ENCODE measurements at places on chromosomes 3 and 15. TPM values are rescaled to one million over a fixed set of nuclear protein-coding genes. Genes with fewer than 3 reads are reported as not detected.
A peak's percentile ranks its signal among the peaks of the same experiment; 100 is the strongest.

WWTR1 gene
- total RNA-seq, result 99.9 TPM

SLC9A9 gene
- 5.5 TPM for total RNA-seq

GRK7 gene
- not detected for total RNA-seq

TRIM42 gene
- total RNA-seq, result not detected

AGTR1 gene
- total RNA-seq, result 5.2 TPM

TMF1 gene
- total RNA-seq, result 31.6 TPM

GRCh38 chr15:66147440-66147839 lies 106.1 kb downstream of the MEGF11 start:
- no peaks in the 10 kb centered on the region for H3K36me3 ChIP-seq
- H3K4me3 ChIP-seq, result no peak overlapping the region
- no peak for DNase-seq
- H3K27ac ChIP-seq, result no peak overlapping the region

GRCh38 chr3:152518346-152518745 lies 249.6 kb downstream of the MBNL1 start:
- no peak overlapping the region for H3K27ac ChIP-seq
- no peaks in the 10 kb centered on the region for H3K27me3 ChIP-seq
- H3K4me3 ChIP-seq, result no peak overlapping the region
- no peaks in the 10 kb centered on the region for H3K36me3 ChIP-seq
- no peak for DNase-seq
- no peaks in the 10 kb centered on the region for H3K4me1 ChIP-seq

DNA sequence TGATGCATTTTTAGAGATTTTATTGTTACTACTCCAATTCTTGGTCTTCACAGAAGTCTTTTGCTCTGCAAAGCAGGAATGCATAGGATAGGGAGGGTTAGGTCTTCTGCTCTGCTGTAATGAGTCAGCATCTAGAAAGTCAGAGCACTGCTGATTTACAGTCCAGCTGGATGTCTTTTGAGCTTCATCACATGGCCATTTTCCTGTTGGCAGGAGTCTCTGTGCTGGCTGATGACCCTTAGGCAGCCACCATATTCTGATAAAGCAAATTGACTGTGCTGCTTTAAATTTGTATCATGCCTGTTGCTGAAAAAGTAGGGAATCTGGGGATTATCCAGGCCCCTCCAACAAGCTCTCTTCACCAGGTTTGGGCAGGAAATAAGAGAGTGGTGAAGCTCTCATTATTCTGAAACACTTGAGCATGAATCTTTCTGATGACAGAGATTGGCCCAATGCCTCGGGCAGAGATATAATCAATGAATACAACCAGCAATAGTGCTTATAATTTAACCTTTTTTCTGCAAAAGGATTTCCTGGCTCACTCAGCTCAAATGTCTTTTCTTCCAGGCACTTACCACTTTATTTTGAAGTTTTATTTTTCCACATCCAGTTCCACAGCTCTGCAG lies 9.7 kb upstream of the CRBN start:
- H3K36me3 ChIP-seq, result no peaks in the 10 kb centered on the region
- no peak overlapping the region for H3K4me3 ChIP-seq
- no peaks in the 10 kb centered on the region for H3K27me3 ChIP-seq
- H3K4me1 ChIP-seq, result no peaks in the 10 kb centered on the region
- no peak overlapping the region for H3K27ac ChIP-seq

DNA sequence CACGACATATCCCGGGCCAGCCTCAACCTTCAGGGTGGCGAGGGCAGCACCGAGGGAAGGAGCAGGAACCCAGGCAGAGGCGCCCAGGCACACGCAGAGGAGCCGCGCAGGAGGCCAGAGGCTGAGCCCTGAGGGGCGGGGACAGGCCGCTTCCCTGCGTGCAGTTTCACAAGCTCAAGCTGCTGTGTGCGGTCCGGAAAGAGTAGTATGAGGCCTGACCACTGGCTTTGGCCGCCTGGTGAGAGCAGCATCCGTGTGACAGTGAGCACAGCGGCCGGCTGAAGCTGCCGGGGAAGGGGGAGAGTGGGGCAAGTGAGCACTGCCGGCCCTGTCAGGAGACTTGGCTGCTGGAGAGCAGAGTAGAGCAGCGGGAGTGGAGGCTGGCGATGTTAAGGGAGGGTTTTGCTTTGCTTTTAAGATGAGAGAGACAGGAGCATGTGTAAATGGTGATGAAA lies 8.7 kb downstream of the ZDHHC19 start:
- H3K27ac ChIP-seq, result no peak overlapping the region
- H3K27me3 ChIP-seq, result no peaks in the 10 kb centered on the region
- no peaks in the 10 kb centered on the region for H3K4me1 ChIP-seq
- peak; percentile 86 for DNase-seq
- H3K4me3 ChIP-seq, result no peak overlapping the region
- no peaks in the 10 kb centered on the region for H3K36me3 ChIP-seq

DNA sequence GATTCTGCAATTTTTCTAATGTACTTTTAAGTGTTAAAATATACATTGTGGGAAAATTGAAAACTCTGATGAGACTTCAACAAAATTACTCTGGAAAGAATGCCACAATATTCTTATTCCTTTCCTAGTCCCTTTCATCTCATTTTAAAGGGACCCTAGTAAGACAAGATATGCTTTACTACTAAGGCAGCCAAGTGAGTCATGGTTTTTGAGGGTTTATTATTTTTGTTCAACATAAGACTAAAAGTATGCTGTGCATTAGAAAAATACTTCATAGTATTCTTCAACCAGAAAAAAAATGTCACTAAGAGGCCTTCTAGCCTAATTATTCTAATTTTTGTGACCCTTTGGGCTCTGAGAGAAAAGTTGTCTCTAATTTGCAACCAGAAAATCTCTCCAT lies 7.4 kb downstream of the IL12A start:
- DNase-seq, result no peak
- peaks cover 12% of the 10 kb centered on the region for H3K4me1 ChIP-seq
- no peak overlapping the region for H3K27ac ChIP-seq
- no peak overlapping the region for H3K4me3 ChIP-seq
- no peaks in the 10 kb centered on the region for H3K27me3 ChIP-seq
- no peaks in the 10 kb centered on the region for H3K36me3 ChIP-seq

DNA sequence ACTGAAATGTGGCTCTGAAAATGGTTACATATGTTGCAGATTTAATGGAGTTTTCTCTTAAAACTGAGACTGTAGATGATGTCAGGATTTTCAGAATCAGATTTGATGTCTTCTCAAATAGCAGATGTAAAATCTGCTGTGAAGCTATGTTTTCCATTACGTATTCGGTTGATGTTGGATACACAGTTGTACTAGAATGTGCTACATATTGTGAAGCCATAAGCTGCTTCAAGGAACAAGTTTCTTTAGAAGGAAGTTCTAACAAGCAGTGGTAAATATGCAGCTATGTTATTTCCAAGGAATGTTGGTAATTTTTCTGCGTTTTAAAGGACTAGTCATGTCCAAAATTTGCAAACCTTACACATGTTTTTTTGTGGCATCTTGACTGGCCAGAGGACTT lies 197.7 kb downstream of the RBMS3 start:
- no peaks in the 10 kb centered on the region for H3K27me3 ChIP-seq
- no peak overlapping the region for H3K4me3 ChIP-seq
- DNase-seq, result no peak
- H3K27ac ChIP-seq, result no peak overlapping the region
- H3K36me3 ChIP-seq, result no peaks in the 10 kb centered on the region
- no peaks in the 10 kb centered on the region for H3K4me1 ChIP-seq

DNA sequence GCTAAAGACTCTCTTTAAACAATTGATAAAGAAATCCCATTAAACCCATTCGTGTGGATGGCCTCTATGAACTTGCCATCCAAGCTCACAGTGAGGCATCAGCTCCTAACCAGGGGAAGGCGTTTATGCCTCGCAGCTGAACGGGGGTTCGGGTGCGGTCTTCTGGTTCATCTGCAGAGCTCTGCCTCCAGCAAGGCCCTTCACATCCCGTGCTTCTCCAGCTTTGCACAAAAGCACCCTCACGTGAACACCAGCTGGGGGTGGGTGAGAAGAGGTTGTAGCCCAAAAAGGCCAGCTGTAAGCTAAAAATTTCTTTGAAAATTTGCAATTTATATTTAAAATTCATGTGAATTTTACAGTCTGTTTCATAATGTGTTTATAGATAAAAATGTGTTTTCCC lies 39.5 kb upstream of the ZNF148 start:
- no peak for DNase-seq
- no peaks in the 10 kb centered on the region for H3K4me1 ChIP-seq
- no peaks in the 10 kb centered on the region for H3K36me3 ChIP-seq
- H3K4me3 ChIP-seq, result no peak overlapping the region

- no peak for DNase-seq
- no peaks in the 10 kb centered on the region for H3K27me3 ChIP-seq
- H3K27ac ChIP-seq, result peak overlapping the region; percentile 91
Observed at GRCh38 chr3:124885466-124886167, 1.5 kb downstream of the ITGB5 start.

DNA sequence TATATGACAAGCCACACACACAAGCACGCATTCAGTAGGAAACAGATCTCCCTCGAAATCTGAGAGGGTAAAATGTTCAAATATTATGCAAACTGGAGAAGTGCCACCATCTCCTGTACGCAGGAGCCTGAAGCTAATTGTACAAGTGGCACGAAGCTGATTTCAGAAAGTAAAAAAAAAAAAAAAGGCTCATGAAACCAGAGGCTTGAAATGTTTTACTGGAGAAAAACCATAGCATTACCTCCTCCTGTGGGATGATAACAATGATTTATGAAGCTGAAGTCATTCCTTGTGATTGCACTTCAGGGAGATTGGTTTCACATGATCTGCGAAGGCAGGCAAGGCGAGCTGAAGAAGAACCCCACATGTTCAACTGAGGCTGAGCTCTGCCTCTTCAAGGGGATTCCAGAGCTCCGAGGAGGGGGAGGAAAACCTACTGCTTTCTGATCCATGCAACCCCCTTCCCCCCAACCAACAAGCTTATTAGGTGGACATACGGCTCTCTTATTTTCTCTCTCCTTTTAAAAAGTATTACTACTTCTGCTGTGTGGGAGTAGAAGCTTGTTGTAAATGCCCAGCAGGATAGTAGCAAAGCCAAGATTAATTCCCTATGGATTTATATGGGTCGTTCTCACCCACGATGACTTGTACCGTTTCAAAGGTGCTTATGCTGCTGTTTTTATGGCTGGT lies 101.1 kb downstream of the GREM1 start:
- H3K27ac ChIP-seq, result no peak overlapping the region
- H3K36me3 ChIP-seq, result no peaks in the 10 kb centered on the region
- no peaks in the 10 kb centered on the region for H3K4me1 ChIP-seq
- no peak overlapping the region for H3K4me3 ChIP-seq

DNA sequence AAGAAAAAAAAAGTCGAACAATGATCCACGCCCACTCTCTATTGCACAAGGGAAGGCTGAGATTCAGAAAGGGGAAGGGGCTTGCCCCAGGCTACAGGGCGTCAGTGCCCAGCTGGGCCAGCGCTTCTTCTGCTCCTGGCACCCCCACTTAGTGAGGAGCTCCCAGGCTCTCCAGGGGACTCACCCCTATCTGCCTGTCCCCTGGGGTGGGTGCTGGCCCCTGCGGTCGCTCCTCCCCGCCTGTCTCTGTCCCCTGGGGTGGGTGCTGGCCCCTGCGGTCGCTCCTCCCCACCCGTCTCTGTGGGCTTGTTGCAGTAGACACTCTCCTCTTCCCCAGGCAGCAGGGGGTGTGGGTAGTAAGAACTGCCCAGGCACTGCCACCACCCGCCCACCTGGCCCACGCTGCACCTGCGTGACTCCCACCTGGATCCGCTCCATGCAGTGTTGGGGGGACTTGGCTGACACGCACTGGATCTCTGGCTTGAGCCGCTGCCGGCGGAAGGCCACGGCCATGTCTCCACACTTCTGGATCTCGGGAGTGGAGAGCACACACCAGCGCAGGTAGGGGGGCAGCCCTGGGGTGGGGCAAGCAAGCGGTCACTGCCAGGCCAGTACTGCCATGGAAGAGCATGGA lies 14.6 kb downstream of the MELTF start:
- H3K4me3 ChIP-seq, result no peak overlapping the region
- no peaks in the 10 kb centered on the region for H3K4me1 ChIP-seq
- peak; percentile 73 for DNase-seq
- no peak overlapping the region for H3K27ac ChIP-seq
- no peaks in the 10 kb centered on the region for H3K27me3 ChIP-seq
- H3K36me3 ChIP-seq, result no peaks in the 10 kb centered on the region

- H3K36me3 ChIP-seq, result no peaks in the 10 kb centered on the region
- no peak for DNase-seq
- no peak overlapping the region for H3K27ac ChIP-seq
- H3K4me1 ChIP-seq, result no peaks in the 10 kb centered on the region
Observed at GRCh38 chr3:159971311-159971710, 17.3 kb upstream of the IL12A start.

Measured in upper lobe of left lung (tissue), 6 donors.